ENCODE measurements at places on chromosomes 3 and 15.

DNA sequence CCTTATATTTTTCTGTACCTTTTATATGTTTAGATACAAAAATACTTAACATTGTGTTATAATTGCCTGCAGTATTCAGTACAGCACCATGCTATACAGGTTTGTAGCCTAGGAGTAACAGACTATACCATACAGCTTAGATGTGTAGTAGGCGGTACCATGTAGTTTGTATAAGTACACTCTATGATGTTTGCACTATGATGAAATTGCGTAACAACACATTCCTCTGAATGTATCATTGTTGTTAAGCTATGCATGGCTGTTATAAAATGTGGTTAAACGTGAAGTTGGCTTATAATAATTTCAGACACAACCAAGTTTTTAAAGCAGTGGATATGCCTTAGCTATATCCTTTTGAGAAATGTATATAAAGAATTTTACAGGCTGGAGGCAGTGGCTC, 328.3 kb downstream of the PLCL2 start:
- no peak for DNase-seq

DNA sequence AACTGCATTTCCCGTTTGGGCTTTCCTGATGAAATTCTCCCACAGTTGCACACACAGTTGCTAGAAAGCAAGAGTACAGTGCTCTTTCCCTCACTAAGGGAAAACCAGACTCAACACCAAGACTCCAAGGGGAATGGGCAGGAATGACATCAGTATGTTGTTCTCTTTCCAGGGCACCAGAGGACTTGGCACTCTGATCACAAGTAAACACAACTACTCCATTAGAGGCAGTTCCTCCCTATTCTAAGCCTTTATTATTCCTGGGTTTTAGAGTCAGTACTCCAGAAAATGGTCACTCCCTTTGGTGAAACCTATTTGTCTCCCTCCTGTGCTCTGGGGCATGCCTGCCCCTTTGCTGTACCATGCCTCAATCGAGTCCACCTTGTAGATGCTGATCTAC, 52.3 kb upstream of the VGLL4 start:
- no peak for DNase-seq

DNA sequence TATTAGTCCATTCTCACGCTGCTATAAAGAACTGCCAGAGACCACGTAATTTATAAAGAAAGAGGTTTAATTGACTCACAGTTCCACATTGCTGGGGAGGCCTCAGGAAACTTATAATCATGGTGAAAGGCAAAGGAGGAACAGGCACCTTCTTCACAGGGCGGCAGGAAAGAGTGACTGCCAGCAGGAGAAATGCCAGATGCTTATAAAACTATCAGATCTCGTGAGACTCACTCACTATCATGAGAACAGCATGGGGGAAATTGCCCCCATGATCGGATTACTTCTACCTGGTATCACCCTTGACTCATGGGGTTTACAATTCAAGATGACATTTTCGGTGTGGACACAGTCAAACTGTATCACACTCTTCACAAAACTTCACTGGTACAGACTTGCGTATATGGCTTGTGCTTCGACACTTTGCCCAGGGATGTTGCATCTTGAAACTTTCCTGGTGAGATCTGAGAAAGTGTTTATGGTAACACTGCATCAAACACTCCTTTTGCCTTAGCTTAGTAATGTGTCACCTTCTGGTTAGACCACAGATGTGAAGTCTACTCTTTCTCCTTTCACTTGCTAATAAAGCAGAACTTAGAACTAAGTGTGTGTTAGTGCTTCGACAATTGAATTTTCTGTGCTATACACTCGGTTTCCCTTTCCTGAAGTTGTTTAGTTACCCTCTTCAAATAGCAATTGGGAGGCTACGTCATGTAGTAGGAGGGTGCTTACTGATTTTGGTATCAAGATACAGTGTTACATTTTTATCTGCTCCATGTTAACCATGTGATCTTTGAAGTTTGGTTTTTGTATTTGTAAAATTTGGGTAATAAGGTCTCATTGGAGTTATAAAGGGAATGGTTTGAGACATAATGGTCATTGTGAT, 185.7 kb downstream of the LPP start:
- no peak for DNase-seq

- DNase-seq = peak; percentile 70
These were observed 124.3 kb downstream of the CHSY1 start for GRCh38 chr15:101127506-101128076.

- no peak for DNase-seq
These were observed 29.4 kb upstream of the IQSEC1 start for GRCh38 chr3:13102386-13103345.

- no peak for DNase-seq
These were observed 86.6 kb downstream of the FMN1 start for GRCh38 chr15:33107950-33108349.

DNA sequence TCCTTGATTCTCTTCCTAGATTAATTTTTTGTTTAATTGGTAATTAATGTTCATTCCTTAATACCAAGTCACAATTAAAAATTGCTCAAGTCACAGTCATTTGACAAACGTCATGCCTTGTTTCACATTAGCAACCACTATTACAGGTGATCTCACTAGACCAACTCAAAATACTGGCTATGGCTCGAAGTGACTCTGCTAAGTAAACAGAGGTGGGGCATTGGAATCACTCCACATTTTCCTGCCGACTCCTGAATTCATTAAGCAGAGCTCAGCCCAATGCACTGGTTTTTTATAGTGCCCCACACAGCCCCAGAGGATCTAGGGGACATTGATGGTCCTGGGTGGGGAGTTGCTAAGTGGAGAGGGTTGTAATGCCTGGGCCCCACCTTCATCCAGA, 201.2 kb upstream of the NSMCE3 start:
- DNase-seq = no peak

GRCh38 chr3:88991496-88991895, 115.9 kb upstream of the EPHA3 start:
- DNase-seq = no peak

DNA sequence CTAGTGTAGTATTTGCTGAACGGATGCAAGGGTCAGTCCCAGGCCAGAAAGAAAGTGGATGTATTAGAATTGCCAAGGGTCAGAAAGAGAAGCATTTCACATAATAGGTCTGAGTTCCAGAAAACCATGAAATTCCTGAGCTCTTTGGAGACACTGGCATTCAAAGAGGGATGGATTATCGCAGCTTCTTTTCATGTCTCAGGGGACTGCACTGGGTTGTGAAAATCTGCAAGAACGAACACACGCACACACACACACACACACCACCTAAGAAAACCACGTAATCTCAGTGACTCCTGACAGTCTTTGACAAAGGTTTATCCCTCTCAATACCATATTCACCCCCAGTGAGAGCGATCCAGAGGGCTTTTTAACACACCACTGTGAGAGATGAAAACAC, 57.9 kb downstream of the TIPARP start:
- DNase-seq = no peak

DNA sequence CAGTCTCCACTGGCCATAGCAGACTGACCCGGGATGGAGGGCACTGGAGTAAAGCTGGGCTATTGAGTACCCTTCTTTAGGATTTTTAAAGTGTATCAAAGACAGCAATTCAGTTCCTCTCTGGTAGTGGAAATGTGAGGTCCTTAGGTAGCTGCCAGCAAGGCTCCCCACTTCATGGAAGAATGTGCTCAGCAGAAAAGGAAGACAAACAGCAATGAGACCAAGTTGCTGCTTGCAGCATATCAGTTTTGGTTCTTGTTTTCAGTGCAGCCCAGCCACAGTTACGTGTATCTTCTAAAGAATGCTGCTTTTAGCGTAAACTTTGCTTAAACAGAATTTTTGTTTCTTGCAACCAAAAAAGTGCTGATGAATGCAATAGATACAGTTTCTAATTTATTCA, 374.0 kb upstream of the CBLB start:
- no peak for DNase-seq

DNA sequence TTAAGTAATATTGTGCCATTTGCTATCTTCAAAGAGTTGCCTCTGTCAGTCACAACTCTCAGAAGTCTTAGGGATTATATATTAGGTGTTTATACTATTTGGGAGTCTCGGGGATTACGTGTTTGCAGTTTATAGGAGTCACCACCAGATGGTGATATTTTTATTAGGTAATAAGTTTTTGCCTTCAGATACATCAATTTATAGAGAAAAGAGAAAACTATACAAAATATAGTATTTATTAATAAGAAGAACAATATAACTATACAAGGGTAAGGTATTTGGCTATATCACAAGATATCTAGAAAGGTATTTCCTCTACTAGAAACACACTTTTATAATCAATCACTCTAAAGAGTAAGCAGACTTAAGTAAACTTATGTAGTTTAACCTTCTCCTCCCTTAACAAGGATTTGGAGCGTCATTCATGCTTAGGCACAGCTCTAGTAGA, 10.7 kb upstream of the DHX36 start:
- DNase-seq = no peak

DNA sequence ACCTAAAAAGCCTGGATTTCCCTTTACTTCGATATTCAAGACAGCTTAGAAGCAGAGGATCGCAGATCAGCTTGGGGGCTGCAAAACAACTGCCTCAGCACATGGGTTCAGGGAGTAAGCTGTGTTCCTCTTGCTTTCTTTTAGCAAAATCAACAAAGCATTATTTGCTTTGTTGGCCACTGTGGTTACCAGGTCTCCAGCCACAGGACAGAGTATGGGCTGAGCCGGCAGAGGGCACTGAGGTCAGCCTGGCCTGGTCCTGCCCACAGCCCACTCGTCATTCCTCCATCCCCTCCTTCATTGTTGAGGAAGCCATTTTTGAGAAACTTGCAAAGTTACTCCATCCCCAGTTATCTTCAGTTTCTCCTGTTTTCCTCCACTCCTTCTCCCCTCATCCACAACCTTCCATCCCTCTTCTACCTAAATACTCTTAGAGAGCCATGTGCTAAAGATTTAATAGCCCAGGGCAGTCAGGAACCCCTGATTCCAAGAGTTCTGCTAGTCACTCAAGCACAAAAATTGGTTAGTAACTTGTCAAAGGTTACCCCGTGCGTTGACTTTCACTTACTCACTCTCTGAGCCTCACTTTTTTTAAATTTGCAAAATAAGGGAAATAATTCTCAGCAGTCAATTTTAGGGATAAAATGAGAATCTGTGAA, 60.0 kb upstream of the HES1 start:
- DNase-seq = no peak

DNA sequence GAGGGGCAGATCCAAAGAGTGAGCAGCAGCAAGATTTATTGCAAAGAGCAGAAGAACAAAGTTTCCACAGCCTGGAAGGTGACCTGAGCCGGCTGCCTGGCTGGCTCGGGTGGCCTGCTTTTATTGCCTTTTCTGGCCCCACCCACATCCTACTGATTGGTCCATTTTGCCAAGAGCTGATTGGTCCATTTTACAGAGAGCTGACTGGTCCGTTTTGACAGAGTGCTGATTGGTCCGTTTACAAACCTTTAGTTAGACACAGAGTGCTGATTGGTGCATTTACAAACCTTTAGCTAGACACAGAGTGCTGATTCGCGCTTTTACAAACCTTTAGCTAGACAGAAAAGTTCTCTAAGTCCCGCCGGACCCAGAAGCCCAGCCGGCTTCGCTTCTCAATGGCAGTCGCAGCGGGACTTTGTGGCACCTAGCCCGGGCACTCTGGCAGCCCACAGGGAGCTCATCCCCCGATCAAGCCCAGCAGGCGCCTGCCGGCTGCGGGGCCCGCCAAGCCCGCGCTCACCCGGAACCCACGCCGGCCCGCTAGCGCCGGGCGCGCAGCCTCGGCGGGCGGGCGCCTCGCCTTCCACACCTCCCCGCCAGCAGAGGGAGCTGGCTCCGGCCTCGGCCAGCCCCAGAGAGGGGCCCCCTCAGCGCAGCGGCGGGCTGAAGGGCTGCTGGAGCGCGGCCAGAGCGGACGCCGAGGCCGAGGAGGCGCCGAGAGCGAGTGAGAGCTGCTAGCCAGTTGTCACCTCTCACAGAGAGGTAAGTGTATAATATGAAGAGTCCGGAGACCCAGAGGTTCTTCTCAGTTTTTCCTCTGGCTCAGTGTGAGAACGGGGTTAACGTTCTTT, 339.2 kb downstream of the CHL1 start:
- DNase-seq = no peak

DNA sequence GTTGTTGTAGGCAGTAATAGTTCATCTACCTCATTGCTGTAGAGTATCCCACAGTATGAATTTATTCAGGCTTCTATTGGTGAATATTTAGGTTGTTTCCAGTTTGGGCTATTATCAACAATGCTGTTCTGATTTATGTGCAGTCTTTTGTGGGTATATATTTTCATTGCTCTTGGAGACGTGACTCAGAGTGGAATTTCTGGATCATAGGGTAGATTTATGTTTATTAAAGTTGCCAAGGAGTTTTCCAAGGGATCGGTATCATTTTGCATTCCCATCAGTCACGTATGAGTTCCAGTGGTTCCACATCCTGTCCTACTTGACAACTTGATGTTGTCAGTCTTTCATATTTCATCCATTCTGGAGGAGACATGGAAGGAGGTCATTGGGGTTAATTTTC, 8.4 kb upstream of the HRH1 start:
- DNase-seq = no peak

DNA sequence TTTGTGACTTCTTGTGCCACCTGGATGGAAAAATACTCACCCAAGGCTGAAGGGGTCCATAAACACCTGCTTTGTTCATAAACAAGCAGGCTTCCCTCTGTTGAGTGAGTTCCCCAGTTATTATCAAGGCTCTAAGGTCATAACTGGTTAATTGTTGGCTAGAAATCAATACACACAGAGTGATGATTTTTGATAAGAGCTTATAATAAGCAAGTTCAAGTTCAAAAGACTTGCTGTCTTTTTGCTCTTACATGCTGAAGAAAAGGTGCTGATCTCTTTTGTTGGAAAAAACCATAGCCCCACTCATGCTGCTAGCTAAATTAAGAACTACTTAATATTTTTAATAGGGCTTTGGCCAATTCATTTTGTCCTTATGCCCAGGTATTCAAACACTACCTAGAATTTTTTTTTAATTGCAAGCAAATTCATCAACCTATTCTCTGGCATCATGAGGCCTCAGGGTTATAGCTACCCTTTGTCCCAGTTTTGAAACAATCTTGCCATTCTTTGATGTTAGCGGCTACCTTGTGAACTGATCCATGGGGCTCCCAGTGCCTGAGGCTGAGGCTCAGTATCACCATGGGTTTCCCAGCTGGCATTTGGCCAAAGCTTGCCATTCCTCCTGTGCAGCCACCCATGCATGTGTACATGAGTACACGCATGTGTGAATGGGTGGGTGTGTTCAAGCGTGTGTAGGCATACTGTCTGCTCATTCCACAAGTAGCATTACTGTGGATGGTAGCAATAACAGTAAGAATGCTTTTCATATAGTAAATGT, 127.6 kb upstream of the LPP start:
- DNase-seq = no peak

- DNase-seq = no peak
These were observed 128.8 kb upstream of the IL12A start for GRCh38 chr3:159859836-159860235.

GRCh38 chr15:77044228-77045042, 26.5 kb downstream of the TSPAN3 start:
- no peak for DNase-seq

DNA sequence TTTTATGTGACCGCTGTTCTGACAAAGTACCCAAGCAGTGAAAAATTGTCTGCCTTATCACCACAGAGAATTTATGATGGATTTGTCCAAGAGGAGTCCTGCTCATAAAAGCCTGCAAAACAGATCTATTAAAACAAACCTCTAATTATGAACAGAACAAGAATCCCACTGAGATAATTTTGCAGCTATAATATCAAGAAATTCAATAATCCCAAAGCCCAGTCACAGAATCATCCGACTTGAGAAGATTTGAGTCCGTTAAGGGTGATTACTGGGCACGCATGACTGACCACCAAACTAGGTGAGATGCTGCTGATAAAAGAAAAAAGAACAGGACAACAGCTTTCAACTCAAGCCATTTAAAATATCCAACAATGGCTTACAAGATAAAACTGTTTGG, 231.0 kb upstream of the WNT5A start:
- no peak for DNase-seq

- peak; percentile 68 for DNase-seq
These were observed 27.3 kb upstream of the NMB start for GRCh38 chr15:84685304-84685703.

All from adrenal gland (tissue), 19 donors.